ENCODE measurements at places on chromosomes 2 and 18.

DNA sequence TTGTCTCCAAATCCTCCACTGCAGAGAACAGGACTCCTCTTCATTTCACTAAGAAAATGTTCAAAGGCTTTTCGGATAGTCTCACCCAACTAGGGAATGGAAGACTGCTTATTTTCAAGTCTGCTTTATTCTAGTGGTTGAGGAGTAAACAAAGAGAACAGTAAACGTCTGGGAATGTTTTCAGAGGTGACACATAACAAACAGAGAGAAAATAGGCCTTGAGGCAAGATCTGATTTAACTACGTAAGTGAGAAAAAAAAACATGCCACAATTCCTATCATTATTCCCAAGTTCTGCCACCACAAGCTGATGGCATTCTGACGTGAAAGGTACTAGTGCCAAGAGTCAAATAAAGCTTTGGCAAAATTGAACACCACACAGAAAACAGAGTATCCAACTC is 16.7 kb upstream of the WIPF1 start:
- DNase-seq = no peak

- no peak for DNase-seq
Measured at GRCh38 chr2:7661502-7661901, 744.3 kb downstream of the RNF144A start.

- no peak for DNase-seq
Measured at GRCh38 chr2:101473911-101474701, 806 bp downstream of the RFX8 start.

DNA sequence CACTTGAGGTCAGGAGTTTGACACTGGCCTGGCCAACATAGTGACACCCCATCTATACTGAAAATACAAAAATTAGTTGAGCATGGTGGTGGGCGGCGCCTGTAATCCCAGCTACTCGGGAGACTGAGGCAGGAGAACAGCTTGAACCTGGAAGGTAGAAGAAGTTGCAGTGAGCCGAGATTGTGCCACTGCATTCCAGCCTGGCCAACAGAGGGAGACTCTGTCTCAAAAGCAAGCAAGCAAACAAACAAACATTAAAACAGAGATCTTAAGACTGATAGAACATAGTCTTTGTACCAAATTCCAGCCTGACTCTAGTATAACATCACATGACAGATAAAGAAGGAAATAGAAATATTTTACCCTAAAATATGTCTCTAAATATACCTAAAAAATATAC is 168.1 kb downstream of the PTPRM start:
- no peak for DNase-seq

DNA sequence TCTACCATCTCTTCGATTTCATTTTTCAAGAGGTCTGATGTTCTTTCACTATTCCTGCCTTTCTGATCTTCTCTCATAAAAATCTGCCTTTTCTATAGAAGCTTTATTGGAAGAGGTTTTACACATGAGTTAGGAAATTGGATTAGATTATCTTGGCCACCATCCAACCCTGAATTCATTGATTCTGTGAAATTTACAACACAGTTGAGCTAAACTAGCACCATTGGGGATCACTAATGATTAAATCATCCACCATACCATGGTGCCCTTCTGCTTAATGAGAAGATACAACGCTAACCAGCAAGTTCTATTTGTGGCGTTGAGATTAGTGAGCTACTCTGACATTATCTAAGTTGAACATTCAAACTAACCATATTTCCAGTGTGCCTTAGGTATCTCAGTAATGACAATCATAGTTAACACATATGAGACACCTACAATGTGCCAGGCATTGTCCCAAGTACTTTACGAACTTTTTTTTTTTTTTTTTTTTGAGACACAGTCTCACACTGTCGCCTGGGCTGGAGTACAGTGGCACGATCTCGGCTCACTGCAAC is 17.3 kb upstream of the LBH start:
- DNase-seq = no peak

GRCh38 chr18:22767653-22768052 is 165.5 kb upstream of the RBBP8 start:
- no peak for DNase-seq

DNA sequence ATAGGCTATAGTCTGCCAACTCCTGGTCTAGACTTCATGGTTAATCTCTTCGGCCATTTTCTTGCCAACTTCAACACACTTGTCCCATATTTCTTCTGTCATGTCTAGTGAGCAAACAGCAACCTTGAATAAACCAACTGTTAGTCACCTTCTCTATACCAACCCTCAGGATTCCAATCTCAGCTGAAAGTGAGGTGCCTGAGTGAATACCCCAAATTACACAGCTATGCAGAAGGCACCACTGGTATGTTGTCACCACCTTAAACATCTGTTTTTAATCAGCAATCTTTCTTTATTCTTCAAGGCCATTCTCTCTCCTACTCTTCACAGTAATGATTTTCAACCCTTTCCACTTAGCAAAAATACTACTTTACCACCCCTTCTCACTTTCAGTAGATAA is 39.3 kb downstream of the THOC1 start:
- no peak for DNase-seq

GRCh38 chr2:182448371-182448770 is 21.5 kb upstream of the PDE1A start:
- no peak for DNase-seq

- DNase-seq = no peak
Measured at GRCh38 chr2:24853046-24853445, 59.8 kb downstream of the CENPO start.

GRCh38 chr2:232085164-232085563 is 123.7 kb downstream of the DIS3L2 start:
- DNase-seq = no peak

- DNase-seq = no peak
Measured at GRCh38 chr2:186130748-186131641, 355.1 kb upstream of the ZC3H15 start.

GRCh38 chr18:68847219-68847837 is 49.4 kb downstream of the CCDC102B start:
- DNase-seq = no peak

DNA sequence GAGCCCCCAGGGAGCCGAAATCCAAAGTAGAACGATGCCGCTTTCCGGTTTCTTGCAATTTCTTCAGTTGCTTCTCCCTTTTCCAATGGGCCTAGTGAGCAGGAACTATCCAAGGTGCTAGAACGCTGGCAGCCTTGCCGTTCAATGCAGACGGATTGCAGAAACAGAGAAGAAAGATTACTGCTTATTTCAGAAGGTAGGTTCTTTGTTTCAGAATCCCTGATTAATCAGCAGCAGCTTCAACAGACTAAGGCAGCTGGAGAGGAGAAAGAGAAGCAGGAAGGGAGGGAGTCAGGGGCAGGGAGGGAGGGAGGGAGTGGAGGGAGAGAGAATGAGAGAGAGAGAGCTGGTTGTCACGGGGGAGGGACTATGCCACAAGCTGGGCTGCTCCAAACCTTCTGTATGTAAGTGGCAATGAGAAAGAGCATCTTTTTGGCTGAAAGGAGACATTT is 576 bp downstream of the NYAP2 start:
- no peak for DNase-seq

DNA sequence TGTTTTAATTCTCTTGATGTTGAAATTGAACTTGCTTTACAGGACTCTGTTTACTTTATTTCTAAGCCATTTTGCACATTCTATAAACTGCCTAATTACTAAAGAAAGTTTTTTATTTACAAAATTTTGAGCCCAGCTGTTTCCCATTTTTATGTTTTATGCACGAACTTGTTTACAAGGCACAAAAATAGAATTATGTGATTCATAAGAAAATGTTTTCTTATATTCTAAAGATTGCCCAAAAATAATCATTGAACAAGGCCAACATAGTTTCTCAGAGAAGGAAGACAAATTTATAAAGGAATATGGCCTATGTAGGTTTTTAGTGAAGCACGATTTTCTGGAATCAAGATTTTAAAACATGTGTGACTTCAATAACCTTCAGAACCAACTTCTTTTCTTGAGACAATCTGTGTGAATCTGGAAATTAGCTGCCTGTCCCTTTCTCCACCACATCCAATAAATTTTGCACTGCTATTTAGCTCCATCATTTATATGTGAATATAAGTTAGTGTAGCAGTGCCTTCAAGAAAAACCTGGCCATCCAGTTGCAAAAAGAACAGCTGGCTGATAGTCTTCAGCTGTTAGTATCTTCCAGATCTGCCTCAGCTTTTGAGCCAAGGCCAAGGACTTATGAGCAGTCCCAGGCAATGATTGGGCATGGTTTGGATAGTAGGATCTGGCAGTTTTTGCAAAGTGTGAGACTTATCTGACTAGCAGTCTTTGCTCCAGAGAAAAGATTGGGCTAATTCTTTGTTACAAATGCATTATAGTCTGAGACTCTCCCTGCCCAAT is 253.2 kb upstream of the COL3A1 start:
- DNase-seq = no peak

DNA sequence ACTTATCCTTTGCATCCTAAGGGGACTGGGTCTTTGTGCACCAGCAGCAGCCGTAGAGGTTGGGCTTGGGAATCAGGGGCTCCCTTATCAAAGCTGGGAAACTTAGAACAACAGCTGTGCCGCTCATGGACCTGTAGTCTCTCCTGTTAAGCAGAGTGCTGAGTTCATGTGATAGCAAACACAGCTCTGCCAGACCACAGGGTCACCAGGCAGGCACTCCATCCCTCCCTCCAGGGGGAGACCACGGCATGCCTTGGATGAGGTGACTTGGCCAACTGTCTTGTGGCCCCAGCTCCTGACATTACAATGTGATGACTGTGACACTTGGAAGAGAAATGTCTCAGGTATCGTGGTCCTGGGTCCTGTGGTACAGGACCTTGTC is 60.0 kb downstream of the DGKD start:
- no peak for DNase-seq

DNA sequence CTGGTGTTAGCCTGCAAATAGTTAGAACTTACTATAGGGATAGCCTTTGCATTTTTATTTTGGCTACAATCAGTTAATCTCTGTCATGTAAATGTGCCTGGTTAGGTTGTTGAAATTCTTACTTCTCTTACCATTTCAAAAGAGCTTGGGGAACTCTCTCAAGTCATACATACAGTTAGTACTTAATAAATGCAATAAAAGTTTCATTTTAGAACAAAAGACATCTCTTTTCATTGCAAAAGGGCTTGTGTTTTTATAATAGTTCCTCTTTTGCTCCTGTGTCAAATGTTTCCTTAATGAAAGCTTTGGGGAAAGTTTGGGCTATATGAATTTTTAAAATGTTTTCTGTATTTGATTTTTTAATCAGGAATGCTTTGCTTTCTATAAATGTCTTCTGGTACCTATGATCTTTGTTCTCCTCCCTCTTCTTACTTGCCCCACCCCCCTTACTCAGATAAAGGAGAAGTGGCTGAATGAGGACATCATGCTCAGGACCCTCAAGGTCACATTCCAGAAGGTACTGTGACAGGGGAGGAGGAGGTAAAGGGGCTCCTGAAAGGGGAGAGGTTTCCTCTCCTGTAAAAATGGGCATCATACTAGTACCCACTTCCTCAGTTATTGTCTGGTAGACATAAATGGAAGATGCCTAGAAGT is 13.6 kb downstream of the PTPN18 start:
- no peak for DNase-seq

- DNase-seq = no peak
Measured at GRCh38 chr2:68806511-68807109, 64.6 kb downstream of the BMP10 start.

- DNase-seq = no peak
Measured at GRCh38 chr2:19101968-19102367, 256.5 kb downstream of the OSR1 start.

DNA sequence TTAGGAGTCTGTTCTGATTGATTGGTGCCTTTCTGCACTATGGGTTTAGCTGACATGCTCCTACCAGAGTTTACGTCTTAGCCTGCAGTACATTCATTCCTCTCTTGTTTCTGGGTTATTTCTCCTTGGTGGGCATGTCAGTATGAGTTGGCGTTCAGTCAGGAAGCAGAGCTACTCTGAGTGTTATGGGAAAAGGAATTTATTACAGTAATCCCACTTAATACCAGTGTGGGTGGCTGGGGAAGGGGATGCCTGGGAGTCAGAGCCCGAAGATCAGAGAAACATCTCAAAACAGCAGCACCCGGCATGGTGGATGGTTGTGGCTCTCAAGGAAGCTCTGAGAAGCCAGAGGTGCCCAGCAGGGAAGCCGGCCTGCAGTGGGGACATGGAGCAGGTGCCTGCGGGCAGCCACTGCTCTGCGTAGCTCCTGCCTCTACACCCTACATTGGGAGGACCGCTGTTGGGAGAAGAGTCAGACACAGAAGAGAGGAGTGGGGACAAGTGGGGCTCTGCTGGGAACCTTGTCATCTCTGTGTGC is 48.9 kb downstream of the RAB31 start:
- DNase-seq = no peak

- no peak for DNase-seq
Measured at GRCh38 chr2:165575044-165575615, 105.6 kb downstream of the CSRNP3 start.

DNA sequence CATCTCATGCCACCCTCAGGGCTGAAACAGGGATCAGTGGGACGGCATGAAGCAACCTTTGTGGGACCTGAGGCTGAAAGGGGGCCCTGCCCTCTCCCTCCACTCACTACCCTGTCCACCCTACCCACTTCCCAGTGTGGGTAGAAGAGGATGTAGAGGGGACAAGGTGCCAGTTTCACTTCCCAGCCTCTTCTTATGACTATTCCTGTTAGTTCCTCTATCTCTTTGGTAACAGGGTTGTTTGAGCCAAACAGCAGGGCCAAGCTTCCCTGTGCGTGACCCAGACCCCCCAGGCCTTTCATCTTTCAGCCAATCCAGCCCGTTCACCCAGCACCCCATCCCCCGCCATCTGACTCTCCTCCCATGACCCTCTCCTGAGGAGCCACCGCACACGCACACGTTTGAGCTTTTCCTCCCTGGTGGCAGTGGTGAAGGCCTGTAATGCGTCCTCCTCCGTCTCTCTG is 82.3 kb downstream of the STPG4 start:
- no peak for DNase-seq

DNA sequence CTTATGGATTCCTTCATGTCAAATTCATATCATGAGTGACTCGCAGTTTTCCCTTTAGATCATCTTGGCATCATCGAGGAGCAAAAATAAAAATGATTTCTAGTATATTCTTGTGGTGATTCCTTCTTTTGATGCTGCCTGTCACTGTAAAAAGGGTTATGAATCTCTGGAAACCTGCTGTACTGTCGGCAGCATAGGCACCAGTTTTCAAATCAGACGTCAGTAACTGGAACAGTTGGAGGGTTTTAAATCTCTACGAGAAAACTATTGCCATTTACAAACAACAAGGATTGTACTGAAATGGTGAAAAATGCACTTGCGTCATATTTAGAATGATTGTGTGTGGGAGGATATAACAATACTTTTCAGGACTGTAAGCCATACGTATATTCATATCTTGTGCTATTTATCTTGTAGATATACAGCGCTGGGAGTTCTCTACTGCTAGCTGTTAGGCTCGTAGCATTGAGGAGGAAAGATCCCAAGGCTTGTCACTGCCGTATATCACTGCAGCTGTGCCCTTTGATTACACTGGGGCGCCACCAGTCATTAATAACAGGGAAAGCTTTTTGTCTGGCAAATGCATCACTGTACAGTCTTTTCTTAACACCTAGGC is 320.7 kb downstream of the MTX2 start:
- DNase-seq = no peak

- no peak for DNase-seq
Measured at GRCh38 chr2:231410293-231411004, 14.9 kb downstream of the B3GNT7 start.

Measured in stimulated activated CD8-positive, alpha-beta memory T cell treated with anti-CD3 and anti-CD28 coated beads, Interleukin-4, amount 100 ng/mL, for 1 hour (primary cell).